Liver (tissue), 10 donors: ENCODE measurements at places on chromosomes 1 and 21.

DNA sequence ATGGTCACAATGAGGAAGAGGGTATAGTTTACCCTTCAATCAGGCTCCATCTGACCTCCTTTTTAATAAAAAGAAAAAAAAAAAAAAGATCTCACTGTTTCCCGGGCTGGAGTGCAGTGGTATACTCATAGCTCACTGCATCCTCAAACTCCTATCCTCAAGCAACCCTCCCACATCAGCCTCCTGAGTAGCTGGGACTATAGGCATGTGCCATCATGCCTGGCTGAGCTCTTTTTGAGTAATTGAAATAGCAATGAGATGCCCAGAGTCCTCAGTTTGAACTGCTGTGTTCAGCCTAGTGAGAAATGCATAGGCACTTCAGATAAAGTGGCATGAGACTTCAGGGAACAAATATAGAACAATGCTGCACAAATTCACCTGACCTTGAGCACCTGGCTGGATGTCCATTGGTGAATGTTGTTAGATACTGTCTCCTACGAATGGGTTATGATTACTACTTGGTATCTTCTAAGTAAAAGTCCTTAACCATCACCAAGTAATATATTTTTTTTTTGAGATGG lies 67.6 kb downstream of the NR5A2 start:
- DNase-seq = no peak

DNA sequence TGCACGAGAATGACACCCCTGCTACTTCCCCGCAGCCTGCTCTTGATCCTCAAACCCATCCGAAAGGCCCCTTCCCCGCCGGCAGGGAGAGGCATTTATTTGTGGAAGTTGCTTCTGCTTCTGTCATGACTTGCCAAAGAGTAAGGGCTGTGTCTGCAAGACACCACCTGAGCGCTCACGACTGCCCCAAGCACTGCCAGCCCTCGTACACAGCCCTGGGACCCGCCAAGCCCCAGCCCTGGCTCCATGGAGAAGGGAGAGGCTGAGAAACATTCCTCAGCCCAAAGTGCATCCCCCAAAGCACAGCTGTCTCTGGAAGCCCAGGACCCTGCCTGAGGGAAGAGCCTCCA lies 6.3 kb upstream of the TPRG1L start:
- DNase-seq = no peak

DNA sequence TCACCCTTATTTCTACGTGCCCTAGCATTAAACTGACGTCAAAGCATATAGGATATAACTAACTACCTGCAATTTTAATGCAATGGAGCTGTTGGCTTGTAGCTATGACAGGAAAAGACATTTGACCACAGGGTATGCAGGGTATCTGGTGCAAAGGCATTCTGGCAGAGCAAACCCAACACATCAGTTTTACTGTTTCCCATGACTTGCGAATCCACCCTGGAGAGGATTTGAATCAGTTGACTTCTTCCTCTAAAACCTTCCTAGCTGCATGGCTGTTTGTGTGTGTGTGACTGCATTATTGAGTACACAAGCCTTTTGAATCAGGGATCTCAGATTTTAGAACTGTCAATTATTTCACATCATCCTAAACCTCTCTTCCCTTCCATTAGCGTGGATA lies 41.7 kb upstream of the SYT14 start:
- no peak for DNase-seq

- no peak for DNase-seq
Measured at GRCh38 chr1:169957884-169958283, 64.2 kb upstream of the SCYL3 start.

- no peak for DNase-seq
Measured at GRCh38 chr1:155864393-155864792, 5.0 kb downstream of the SYT11 start.

- DNase-seq = no peak
Measured at GRCh38 chr1:71676979-71677925, 596.4 kb upstream of the ZRANB2 start.
